ENCODE measurements at places on chromosomes 5 and 9. TPM values are rescaled to one million over a fixed set of nuclear protein-coding genes. Genes with fewer than 3 reads are reported as not detected.
A peak's percentile ranks its signal among the peaks of the same experiment; 100 is the strongest.

DNA sequence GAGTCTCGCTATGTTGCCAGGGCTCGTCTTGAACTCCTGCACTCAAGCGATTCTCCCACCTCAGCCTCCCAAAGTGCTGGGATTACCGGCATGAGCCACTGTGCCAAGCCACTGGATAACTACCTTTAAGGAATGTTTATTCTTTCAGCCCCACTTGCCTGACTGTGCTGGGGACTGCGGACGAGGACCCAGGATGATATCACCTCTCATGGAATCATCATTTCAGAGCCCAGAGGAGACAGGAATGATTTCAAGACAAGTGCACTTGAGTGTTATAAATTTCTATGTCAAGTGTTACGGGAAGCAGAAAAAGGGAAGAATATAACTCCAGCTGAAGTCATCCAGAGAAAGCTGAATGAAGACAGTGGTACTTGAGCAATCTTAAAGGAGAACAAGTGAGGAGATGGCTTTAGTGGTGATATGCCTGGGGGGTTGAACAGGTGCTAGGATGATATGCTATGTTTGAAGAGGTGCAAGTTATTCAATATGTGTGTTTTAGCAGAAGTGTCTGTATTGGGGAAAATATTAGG, 109.3 kb downstream of the DCP2 start:
- DNase-seq: no peak

- no peak for DNase-seq
Observed at GRCh38 chr9:70411121-70411929, 3.1 kb downstream of the KLF9 start.

The WDR55 gene
- 20.5 TPM for total RNA-seq

DNA sequence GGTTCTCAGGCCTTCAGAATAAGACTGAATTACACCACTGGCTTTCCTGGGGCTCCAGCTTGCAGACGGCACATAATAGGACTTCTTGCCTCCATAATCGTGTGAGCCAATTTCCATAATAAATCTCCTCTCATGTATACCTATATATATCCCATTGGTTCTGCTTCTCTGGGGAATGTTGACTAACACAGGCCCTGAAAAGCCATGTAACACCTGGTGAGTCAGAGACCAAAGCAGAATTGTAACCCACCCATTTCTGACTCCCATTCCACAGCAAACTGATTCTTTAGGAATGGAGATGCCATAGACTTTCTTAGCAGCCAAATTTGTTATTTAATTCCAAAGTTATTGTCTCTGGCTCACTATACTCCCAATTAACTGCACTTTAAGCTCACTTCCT, 85.4 kb upstream of the AGXT2 start:
- DNase-seq: no peak

DNA sequence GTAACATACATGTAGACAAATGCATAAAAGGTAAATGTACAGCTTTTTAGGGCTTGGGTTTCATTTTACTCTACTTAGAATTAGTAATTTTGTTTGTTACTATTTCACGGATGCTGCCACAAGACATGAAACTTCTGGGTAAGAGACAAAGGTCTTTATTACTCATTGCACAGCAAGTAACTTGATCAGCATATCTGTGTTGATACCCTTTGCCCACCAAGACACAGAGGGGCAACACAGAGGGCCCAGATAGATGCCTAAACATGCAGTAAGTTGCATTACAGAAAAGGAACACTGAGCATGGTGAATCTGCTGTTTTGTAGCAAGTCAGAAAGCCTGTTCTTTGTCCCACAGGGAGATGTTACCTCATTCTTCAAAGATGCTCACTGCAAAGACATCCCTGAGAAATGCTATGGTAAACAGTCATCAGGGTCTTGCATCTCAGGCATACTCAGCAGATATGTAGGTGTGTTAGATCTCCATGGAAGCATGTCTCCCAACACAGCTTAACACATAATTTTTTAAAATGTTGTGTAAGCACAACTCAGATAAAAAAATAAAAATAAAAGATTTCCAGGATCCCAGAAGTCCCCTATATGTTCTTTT, 10.3 kb downstream of the ITGA2 start:
- DNase-seq: no peak

DNA sequence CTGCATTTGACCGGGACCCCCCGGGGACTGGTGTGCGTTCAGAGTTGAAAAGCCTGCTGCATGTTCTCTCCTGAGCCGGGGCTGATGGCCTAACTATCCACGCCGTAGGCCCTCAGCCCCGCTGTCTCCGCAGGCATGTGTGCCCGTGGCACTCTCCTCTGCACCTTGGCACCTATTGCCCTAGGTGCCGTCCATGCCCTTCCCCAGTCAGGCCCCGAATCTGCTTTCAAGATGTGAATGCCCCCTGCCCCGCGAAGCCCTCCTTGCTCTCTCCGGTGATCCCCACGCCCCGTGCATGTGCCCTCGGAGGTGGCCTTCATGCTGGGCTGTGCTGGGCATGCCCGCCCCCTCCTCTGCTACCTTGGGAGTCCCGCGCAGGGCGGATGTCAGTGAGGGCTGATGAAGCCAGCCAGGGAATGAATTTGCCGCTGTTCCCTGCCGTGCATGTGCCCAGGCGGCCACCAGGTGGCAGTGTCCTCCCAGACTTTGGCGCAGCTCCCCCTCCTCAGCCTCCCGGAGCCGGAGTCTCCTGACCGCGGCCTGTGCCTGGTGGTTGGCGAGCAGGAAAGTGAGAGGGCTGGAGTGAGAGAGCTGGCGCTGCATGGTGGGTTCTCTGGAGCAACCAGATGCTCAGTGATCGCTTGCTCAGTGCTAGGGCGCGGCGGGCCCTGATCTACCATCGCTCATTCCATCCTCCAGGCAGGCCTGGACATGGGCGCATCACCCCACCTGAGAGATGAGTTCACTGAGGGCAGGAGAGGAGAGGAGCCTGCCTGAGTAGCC, 112.9 kb upstream of the LMX1B start:
- DNase-seq: no peak

- no peak for DNase-seq
Observed at GRCh38 chr9:120877276-120878034, 467 bp upstream of the PHF19 start.

GRCh38 chr9:73074176-73074708, 77.4 kb upstream of the ANXA1 start:
- DNase-seq: peak; percentile 48
